DMS53 (cell line): ENCODE measurements at places on chromosomes 2 and 18.
A peak's percentile ranks its signal among the peaks of the same experiment; 100 is the strongest.

- DNase-seq, result peak; percentile 39
These were observed 205.8 kb downstream of the SPAG16 start for GRCh38 chr2:213490087-213490486.

- no peak for DNase-seq
These were observed 18.5 kb upstream of the NPAS2 start for GRCh38 chr2:100801402-100801801.

- DNase-seq, result no peak
These were observed 54.3 kb downstream of the RNF144A start for GRCh38 chr2:6971502-6971901.

- DNase-seq, result peak; percentile 67
These were observed 1344.2 kb downstream of the LRP1B start for GRCh38 chr2:140786585-140786984.

DNA sequence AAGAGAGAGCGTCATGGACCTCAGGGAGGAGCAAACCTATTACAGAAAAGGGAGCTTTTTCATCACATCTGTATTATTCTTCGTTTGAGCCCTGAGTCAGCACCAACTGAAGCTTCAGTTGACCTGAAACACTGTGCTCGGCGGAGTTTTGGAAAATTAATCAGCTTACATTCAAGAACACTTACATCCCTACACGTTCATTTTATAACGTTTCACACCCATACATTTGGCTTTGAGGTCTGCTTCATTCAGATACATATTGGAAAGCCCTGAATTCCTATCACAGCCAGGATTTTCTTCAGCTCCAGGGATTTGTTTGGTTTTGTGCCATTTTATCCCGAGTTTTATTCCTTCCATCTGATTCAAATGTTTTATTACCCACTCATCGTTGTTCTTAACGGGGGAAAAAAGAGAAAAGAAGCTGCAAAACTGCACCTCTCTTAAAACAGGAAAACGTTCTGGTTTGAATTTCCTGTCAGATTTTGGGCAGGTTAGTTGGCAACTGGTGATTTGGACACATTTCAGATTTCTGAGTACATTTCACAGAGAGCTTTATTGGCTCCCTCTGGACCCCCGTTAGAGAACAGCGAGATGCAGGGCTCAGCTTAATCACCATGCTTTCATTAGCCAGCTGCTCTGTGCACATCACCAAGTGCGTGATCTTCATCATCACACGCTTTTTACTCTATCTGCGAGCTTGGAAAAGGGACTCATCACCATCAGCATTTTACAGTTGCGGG lies 88.8 kb downstream of the CDC42EP3 start:
- no peak for DNase-seq

GRCh38 chr2:65142515-65142914 lies 12.6 kb upstream of the RAB1A start:
- DNase-seq, result no peak

DNA sequence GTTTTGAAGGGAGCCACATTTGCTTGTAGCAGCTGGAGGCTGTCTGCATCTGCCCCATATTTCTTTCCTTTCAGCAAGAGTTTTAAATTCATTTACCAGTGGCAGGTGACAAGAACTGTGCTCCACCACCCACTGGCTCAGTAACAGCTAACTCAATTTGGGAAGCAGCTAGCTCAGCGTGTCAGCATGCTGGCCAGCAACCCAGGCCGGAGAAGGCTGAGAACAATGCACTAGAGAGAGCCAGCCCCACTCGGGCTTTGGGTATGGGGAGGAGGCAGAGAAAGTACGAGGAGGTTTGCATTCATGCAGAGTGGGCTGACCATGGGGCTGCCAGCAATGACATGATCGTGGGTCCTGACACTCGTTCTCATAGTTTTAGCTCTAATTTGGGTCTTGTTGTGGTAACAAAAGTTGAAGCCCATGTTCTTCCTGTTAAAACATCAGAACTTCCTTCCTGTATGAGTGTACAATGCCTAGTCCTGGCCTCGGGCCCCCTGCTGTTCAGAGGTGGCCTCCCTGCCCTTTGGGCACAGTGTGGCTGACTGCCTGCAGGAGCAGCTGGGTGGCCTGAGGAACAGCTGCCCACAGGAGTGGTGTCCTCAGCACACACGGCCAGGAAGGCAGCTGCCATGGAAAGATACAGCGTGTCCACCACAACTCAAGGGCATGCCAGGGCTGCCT lies 23.0 kb downstream of the CDC42EP3 start:
- DNase-seq, result peak; percentile 17

- DNase-seq, result no peak
These were observed 67.1 kb downstream of the DIPK1C start for GRCh38 chr18:74389991-74390390.

GRCh38 chr2:205778356-205778755 lies 96.1 kb downstream of the NRP2 start:
- DNase-seq, result no peak

DNA sequence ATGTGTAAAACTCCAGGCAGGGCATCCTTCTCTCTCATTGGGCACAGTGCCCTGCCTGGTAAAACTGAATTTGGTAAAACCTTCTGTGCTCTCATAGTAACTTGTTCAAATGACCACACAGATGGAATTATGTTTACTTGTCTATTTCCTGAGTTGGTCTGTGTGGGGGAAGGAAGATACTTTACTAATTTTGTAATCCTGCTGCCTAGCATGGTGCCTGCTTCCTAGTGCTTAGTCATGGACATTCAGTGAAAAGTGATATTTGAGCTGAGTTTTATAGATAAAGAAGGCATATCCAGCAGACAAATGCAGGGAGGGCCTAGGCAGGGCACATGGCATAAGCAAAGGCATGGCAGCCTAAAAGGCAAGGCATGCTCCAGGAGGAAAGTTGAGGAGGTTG lies 199.4 kb downstream of the FSHR start:
- no peak for DNase-seq

DNA sequence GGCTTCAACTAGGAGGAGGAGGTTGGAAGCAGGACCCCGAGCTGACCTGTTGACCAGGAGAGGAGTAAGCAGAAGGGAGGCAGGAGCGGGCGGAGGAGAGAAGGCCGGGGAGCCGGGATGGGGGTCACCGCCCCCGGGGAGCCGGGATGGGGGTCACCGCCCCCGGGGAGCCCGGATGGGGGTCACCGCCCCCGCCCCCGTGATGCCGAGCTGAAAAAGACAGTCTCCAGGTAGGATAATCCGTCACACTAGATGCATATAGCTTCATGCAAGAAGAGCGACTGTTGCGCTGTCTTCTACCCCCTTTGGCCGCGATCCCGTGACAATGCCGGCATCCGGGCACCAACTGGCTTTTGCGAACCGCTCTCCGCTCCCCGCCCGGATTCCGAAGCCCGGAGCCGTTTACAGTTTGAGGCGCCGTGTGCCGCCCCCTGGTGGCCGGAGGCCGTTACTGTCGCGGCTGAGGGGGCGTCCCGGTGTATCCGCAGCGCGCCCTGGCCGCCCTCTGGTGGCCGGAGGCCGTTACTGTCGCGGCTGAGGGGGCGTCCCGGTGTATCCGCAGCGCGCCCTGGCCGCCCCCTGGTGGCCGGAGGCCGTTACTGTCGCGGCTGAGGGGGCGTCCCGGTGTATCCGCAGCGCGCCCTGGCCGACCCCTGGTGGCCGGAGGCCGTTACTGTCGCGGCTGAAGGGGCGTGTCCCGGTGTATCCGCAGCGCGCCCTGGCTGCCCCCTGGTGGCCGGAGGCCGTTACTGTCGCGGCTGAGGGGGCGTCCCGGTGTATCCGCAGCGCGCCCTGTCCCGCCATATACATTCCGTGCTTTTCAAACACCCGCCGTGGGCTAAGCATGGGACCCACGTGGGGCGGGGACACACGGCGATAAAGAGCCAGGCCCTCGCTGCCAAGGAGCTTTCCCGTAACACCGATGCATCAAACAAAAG lies 89.6 kb downstream of the ACTR3 start:
- DNase-seq, result peak; percentile 33

DNA sequence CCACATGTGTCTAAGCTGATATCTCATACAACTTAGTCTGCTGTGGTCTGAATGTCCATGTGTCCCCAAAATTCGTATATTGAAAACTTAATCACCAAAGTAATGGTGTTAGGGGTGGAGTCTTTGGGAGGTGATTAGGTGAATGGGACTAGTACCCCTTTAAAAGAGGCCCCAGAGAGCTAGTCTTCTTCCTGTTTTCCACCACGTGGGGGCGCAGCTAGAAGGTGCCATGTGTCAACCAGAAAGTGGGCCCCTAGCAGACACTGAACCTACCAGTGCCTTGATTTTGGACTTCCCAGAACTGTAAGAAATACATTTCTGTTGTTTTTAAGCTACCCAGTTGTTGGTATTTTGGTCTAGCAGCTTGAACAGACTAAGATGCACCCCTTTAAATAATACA lies 86.6 kb downstream of the ASB1 start:
- peak; percentile 83 for DNase-seq

GRCh38 chr18:13660510-13660909 lies 65.8 kb downstream of the FAM210A start:
- no peak for DNase-seq

DNA sequence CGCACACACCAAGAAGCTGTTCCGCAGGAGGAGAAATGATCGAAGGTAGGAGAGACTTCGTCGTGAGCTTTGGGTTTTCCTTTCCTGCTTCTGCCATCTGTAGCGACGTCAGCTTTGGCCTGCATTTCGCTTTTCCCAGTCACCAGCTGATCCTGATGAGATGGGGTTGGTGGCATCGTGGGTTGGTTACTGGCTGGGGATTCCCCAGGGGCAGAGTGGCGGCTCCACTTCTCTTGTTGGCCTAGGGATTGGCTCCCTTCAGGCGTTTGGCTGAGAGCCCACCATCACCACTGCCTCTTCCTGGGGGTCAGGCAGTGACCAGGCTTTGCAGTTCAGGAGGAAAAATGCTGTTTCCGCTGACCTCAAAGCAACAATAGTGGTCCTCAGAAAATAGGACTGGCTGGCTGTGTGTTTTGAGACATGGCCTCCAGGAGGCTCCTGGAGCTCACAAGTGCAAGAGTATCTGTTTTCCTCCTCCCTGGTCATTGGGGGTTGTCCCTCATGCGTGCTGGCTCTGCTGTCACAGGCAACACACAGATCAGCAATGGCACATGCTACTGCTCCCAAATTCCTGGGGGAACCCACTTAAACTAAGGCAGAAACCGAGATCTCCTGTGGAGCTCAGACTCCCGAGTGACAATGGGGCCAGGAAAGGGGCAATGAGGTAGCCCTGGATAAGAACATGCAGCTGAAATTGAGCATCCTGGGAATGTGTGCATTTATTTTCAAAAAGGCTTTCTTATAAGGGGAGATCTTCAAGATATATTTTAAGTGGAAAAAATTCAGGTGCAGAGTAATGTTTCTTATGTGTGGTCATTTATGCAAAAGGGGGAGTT lies 173.0 kb downstream of the CTIF start:
- peak; percentile 61 for DNase-seq

DNA sequence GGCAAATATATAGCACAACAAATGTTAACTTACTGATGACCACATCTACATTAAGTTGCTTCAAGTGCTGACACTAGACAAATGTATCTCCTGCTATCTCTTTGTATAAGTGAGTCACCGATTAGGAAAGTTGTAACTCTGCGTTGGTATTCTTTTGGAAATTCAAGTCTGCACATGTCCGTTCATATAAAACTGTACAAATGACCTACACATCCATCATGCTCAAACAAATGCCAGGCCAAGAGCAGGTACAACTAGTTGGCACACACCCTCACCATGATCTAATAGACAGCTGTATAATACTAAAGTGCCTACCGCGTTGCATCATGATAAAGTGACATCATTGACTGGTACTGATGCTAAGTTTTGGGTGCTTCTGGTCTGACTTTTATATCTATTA lies 141.1 kb downstream of the RBMS1 start:
- peak; percentile 47 for DNase-seq

- peak; percentile 58 for DNase-seq
These were observed 505.4 kb downstream of the SUCLG1 start for GRCh38 chr2:83953697-83954096.

GRCh38 chr2:239104800-239105199 lies 256.9 kb downstream of the TWIST2 start:
- no peak for DNase-seq

- peak; percentile 57 for DNase-seq
These were observed 23.4 kb downstream of the NEMP2 start for GRCh38 chr2:190511104-190511503.

DNA sequence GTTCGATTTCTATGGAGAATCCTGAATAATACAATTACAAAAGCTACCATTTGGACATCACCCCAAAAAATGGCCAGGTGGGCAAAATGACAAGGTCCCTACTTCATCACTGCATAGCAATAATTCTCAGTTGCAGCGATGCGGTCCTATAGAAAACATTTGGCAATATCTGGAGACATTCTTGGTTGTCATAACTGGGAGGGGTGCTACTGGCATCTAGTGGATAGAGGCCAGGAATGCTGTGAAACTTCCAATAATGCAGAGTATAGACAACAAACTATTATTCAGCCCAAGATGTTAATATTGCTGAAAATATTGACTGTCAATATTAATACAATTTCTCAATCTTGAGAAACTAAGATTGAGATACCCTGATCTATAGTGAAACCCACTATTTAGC lies 637.8 kb upstream of the PKDCC start:
- peak; percentile 2 for DNase-seq
